NCI-H1092 (cell line): ENCODE measurements at places on chromosomes 6 and 20.

GRCh38 chr6:33992191-33992590, 153.7 kb downstream of the GRM4 start:
- DNase-seq, result no peak

- DNase-seq, result no peak
These were observed 102.3 kb downstream of the RPP40 start for GRCh38 chr6:4901386-4902061.

DNA sequence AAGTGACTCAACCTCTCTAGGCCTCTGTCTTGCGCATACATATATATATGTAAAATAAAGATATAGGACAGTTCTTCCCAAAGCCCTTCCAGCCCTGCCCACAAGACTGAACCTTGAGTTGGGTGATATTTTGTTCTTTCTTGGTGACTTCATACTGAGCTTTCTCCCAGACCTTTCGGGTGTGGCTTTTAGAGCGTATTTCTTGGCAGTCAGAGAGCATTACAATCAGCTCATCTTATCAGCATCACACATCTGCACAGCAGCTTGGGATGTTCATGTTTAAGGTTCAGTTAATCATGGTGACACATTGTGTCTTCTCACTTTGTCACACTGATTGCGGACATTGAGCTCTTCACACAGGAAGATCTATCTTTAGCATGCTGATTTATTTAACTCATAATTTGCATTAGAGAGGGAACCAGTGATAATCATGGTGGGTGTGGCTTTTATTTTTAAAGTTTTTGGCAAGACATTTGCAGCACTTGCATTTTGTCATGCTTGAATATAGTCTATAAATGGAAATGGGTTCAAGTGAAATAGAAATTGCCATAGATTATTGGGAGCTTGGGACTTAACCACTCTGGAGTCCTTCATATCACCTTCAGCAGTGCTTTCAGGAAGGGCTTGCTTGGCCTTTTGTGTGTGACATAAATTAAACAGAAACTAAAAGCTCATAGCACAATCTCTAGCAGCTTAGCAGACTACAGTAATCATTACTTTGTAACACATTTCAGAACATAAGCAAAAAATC, 8.3 kb downstream of the KIF3B start:
- no peak for DNase-seq

GRCh38 chr6:8679823-8680222, 244.5 kb upstream of the SLC35B3 start:
- DNase-seq, result no peak

DNA sequence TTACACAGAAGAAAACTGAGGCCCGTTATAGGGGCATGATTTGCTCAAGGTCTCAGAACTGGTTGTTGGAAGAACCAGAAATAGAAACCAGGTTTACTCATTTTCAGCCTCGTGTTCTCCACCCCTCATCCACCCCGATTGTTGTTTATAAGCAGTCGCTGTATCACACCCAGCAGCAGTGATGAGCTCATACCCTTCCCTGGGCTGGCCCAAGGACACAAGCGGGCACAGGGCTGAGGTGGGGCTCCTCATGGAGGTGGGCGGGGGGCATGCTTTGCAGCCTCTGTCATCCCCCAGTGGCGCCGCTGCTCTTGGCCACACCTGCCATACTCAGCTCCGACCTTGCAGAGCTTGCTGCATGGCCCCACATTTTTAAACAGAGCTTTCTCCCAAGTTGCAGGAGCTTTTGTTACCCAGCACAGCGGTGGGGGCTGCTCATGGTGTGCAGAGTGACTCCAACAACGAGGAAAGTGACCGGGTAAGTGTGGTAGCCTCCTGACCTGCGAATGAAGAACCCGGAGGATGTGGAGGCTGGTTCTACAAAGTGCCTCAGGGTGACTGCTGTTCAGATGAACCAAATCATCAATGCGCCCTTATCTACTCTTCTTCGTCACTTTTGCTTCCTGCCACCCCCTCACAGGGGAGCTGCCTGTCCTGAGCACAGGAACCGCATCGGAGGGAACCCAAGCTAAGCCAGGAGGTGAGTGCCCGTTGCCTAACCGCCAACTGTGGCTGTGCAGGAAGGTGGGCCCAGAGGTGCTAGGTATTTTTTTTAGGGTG, 43.6 kb upstream of the NKX2-2 start:
- DNase-seq, result no peak
